ENCODE measurements at places on chromosomes 5 and 9.

- no peak for DNase-seq
These were observed 1649.8 kb downstream of the EFNA5 start for GRCh38 chr5:106020894-106021293.

GRCh38 chr5:127428276-127428675, 89.2 kb upstream of the PRRC1 start:
- DNase-seq: no peak

DNA sequence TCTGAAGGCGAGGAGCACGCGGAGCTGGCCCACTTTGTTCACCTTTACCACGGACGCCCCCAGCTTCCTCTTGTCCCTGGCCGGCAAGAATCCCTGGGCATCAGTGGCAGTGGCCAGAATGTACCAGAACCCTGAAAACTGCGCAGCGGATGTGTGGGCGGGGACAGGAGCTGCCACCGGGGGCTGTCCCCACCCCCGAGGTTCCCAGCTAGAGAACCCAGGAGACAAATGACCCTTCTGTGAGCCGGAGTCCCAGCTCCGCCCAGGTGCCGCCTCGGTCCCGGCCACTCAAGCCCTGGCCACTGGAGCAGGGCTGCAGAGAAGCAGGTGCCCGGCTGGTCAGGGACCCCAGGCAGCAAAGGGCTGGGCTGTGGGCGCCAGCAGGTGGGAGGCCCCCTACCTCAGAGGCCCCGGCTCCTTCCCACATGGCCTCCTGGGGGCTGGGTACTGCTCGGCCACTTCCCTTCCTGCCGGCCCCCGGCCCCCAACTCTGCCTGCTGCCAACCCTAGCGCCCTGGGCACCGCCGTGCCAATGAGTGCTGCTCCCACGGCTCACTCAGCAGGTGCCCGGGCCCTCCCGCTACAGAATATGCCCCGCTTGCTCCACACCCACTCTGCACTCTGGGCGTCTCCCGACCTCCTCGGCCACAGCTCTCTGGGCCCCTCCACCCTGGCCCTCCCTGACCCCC, 713 bp downstream of the LCN10 start:
- DNase-seq: no peak

DNA sequence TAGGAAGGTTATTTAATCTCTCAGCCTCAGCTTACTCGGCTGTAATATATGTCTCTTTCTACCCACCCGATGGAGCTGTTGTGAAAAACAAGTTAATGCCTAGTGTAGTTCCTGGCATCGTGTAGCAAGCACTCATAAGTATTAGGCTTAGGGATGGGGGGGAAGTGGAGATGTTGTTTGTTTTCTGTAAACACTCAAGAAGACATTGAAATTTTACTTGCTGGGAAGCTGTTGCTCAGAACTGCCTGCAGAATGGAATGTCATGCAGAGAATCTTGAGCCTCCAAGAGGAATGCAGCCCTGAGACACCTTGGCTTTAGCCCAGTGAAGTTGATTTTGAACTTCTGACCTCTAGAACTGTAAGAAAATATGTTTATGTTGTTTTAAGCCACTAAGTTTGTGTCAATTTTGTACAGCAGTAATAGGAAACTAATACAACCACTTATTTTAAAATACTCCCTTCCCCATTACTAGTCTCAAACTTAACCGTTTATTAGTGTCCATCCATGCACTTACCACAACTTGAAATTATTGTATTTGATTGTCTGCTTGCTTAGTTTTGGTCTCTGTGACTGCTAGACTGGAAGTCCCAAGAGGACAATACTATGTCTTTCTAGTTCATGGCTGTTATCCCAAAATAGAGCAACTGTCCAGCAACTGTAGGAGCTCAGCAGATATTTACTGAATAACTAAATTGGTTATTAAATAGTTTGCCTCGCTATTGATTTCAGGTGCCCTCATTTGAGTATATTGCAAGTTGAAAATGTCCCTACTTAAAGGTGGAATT, 53.8 kb downstream of the MFAP3 start:
- DNase-seq: peak; percentile 30

DNA sequence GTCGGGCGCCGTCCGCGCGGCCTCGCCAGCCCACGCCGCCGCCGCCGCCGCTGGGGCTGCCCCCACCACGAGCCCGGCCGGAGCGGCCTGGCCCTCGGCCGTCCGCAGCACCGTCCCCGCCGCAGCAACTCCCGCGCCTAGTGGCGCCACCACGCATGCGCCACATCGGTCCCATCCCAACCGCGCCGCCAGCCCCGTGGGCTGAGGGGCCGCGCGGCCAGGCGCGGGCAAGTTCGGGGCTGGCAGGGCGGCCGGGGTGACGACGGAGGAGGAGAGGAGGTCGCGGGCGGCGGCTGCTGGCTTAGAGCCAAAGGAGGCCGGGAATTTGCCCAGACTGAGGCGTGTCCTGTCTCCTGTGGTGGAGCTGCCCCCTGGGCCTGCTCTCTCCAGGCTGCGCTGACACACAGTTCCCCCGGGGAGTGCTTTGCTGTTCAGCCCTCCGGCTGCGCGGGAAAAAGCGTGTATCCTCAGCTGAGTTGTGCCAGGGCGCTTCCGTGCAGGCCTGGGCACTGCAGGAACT, at the start of gene TUSC1:
TUSC1 (minus strand) TSS at position 298 of the 520 bp plus-strand sequence; CDS start at position 166, 132 bp downstream.
- peak; percentile 92 for DNase-seq

DNA sequence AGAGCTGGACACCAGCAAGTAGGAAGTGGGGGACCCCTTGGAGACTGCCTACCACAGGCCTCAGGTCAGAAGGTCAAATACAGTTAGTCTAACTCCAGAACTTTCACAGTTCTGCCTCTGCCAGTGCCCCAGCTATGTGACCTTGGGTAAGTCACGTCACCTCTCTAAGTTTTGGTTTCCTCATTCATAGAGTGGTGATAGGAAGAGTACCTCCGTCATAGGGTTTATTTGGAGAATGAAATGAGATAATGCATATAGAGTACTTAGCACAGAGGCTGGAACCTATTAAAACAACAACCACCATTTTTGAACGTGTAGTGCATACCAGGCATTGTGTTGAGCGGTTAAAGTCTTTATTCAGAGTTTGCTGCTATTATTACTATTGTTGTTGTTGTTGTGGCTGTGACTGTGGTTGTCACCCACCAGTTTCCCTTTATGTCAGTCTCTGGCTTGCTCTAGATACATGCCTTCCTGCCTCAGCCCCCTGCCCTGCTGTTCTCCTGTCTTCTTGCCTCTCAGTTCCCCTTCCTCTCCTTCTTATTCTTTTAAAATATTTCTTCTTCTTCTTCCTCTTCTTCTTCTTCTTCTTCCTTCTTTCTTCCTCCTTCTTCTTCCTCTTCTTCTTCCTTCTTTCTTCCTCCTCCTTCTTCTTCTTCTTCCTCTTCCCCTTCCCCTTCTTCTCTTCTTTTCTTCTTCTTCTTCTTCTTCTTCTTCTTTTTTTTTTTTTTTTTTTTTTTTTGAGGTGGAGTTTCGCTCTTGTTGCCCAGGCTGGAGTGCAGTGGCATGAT, 67.8 kb downstream of the RALGPS1 start:
- DNase-seq: no peak

DNA sequence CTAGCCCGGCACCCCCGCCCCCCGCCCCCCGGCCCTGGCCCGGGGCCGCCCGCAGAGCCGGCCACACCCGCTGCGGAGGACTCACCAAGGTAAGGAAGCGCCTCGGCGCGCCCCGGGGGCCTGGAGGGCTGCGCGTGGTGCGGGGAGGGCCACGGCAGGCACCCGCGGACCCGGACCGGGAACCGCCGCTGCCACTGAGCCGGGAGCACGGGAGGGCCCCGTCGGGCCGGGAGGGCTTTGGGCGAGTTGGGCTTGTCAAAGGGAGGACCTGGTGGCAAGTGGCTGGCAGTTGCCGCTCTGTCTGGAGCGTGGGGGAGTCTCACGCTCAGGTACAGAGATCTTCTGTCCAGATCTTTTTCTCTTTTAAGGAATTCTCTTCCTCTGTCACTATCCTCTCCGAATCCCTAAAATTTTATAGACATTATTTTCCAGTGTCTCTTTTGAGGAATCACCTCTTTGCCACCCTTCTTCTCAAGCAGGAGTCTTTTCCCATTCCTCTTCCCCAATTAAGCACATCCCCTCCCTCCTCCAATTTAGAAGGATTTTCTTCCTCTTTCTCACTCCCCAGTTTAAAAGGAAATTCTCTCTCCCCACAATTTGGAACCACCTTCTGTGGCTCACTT, 11.3 kb upstream of the LHX2 start:
- no peak for DNase-seq

DNA sequence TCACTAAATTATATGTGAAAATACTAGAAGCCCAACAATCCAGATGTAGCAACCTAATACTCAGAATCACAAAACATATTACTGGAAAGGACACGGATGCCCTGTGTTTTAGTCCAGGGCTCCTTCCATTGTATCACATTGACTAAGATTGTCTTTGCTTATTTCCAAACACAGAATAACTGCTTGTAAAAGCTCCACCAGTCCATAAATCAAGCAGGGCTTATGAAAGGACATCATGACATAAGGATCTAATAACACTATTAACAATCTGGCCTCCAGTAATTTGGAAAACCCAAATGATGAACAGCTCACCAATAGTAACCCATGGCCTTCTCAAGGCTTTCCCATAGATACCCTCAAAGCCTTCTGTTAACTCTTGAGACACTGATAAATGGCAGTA, 39.8 kb downstream of the WDR41 start:
- DNase-seq: no peak

GRCh38 chr5:168020542-168021294, 270.7 kb upstream of the WWC1 start:
- peak; percentile 15 for DNase-seq

DNA sequence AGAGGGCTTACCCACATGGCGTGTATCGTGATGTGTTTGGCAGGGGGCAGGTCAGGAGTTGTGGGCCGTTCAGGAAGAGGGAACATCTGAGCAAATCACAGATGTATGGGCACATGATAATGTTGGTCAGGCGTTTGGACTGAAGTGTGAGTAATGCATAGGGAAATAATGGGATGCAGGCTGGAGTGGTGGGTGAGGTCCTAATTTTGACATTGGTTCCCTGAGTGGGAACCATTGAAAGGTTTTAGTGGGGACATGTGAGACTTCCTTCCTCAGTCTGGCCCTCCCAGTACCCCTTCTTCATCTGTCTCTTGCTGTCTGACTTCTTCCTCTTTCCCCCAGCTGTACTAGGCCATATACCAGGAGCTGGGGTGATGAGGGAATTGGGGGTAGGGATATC, 7.6 kb downstream of the OTULIN start:
- DNase-seq: no peak

DNA sequence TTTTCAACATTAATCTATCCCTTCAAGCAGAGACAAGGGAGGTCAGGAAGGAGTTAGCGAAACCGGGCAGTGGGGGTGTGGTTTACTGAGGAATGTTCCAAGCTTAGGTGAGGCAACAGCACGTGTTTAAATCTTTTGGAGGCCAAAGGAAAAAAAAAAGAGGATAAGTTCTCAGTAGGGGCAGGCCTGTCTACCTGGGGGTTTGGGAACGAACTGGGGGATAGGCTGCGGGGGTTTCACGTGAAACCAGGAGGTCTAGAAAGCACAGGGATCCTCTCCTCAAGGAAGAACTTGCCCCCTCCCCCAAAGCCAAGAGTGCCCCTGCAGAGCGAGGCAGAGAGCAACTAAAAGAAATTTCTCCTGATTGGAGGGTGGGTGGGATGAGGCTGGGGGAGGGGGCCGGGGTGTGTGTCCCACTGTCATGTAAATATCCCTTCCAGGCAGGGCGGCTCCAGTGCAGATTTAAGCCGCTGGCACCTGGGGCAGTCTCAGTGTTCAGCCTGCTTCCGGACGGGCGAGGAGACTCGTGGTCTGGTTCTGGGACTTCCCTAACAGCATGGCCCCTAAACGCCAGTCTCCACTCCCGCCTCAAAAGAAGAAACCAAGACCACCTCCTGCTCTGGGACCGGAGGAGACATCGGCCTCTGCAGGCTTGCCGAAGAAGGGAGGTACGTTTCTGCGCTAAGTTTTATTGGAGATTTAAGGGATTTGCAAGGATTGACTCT, 5.5 kb upstream of the SET start:
- peak; percentile 81 for DNase-seq

DNA sequence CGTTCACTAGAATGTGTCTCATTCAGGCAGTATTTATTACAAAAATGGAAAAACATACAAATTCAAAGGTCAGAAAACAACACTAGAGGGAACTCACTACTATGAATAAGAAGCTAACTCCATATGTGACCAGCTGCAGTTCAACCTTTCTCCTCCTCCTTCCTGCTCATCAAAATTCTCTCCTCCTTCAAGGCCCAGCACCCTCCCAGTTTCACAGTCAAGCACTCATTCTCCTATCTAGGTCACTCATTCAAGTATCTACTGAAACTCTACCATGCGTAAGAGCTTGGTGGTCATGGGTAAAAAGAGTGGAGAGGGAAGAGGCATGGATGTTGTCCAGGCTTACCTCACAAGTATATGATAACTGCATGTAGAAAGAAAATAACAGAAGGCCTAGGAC, 27.7 kb downstream of the ECPAS start:
- peak; percentile 53 for DNase-seq

Measured in kidney tubule cell (primary cell).